ENCODE measurements at places on chromosomes 16 and 17. TPM values are rescaled to one million over a fixed set of nuclear protein-coding genes. Genes with fewer than 3 reads are reported as not detected.
A peak's percentile ranks its signal among the peaks of the same experiment; 100 is the strongest.

- H3K4me3 ChIP-seq, result no peak overlapping the region
- no peaks in the 10 kb centered on the region for H3K27me3 ChIP-seq
- H3K27ac ChIP-seq, result peak overlapping the region; percentile 69
- H3K36me3 ChIP-seq, result no peaks in the 10 kb centered on the region
- no peak for DNase-seq
Measured at GRCh38 chr17:19398301-19399181, 11.6 kb upstream of the MFAP4 start.

DNA sequence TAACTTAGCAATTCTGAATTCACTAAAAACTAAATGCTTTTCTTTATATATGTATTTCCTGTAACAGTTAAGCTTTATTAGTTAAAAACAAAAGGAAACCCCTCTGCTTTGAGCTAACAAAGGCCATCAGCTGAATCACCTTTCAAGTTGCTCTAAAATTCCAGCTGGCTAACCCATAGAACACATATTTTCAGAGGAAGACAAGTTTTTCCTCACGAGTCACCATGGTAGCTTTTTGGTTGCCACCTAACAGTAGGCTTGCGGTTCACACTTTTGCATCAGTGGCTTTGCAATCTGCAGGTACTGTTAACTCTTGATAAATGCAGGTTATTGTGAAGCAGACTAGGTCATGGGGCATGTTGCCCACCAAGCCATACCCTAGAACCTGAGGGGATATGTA lies 57.6 kb upstream of the IRX5 start:
- peaks cover 6% of the 10 kb centered on the region for H3K4me1 ChIP-seq
- H3K36me3 ChIP-seq, result peaks cover 6% of the 10 kb centered on the region
- no peak overlapping the region for H3K4me3 ChIP-seq
- no peaks in the 10 kb centered on the region for H3K27me3 ChIP-seq
- no peak overlapping the region for H3K27ac ChIP-seq

SLC5A10 gene
- total RNA-seq, result 0.25 TPM

NPIPA5 gene
- total RNA-seq, result 11.0 TPM

TNS4 gene
- not detected for total RNA-seq
